Daoy (cell line): ENCODE measurements at places on chromosomes 4 and X. TPM values are rescaled to one million over a fixed set of nuclear protein-coding genes. Genes with fewer than 3 reads are reported as not detected.
A peak's percentile ranks its signal among the peaks of the same experiment; 100 is the strongest.

- DNase-seq, result peak; percentile 91
These were observed 3.4 kb downstream of the TFE3 start for GRCh38 chrX:49039598-49040375.

- DNase-seq, result peak; percentile 38
These were observed 15.2 kb upstream of the ANXA10 start for GRCh38 chr4:168076989-168077725.

DNA sequence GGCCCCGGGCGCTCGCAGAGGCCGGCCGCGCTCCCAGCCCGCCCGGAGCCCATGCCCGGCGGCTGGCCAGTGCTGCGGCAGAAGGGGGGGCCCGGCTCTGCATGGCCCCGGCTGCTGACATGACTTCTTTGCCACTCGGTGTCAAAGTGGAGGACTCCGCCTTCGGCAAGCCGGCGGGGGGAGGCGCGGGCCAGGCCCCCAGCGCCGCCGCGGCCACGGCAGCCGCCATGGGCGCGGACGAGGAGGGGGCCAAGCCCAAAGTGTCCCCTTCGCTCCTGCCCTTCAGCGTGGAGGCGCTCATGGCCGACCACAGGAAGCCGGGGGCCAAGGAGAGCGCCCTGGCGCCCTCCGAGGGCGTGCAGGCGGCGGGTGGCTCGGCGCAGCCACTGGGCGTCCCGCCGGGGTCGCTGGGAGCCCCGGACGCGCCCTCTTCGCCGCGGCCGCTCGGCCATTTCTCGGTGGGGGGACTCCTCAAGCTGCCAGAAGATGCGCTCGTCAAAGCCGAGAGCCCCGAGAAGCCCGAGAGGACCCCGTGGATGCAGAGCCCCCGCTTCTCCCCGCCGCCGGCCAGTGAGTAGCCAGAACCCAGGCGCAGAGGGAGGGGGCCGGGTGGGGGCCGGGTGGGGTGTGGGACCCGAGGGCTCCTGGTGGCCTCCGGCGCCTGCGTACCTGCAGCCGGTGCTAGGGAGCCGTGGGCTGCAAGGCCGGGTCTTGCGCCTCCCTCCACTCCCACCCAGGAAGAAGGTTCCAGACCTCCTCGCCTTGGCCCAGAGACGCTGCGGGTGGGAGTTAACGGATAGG lies 534 bp downstream of the MSX1 start:
- DNase-seq, result peak; percentile 48

GRCh38 chr4:123444290-123444731 lies 47.7 kb downstream of the SPRY1 start:
- no peak for DNase-seq

- DNase-seq, result peak; percentile 3
These were observed 121.7 kb downstream of the PDS5A start for GRCh38 chr4:39855909-39856512.

GRCh38 chr4:87680271-87680670 lies 30.2 kb downstream of the DMP1 start:
- DNase-seq, result no peak

DNA sequence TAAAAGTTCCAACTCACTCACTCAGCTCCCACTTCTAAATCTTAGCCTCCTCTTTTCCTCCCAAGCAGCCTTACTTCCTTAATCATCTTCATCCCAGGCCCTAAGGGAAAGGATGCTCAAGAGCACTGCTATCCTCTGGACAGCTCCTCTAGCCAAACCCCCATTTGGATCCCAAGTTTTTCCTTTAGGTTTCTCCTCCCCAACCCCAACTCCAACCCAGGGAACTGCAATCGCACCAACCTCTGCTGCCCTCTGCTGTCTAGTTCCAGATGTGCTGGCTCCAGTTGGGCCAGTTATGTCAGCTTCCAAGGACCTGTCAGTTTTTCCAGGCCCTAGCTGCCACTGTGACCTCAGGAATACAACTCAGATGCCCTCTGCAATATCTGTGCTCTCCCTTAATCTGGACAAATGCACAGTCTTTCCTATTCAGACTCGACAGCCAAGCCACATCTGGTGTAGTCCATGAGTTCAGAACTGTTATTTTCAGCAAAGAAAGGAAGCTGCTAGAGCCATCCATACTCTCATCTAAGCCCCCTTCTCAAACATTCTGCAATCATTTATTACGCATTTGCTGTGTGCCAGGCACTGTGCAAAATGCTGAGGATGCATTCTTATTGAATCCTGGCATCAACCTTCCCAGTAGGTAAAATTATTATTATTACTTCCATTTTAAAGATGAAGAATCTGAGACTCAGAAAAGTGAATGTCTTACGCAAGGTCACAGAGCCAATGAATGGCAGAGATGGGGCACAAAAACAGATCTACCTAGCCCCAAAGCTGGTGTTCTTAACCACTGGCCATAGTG lies 12.3 kb upstream of the XPNPEP2 start:
- peak; percentile 47 for DNase-seq

- no peak for DNase-seq
These were observed 548.9 kb downstream of the ARAP2 start for GRCh38 chr4:35695421-35695820.

- DNase-seq, result no peak
These were observed 367.3 kb downstream of the GRIA2 start for GRCh38 chr4:157587681-157588423.

- DNase-seq, result no peak
These were observed 1048.7 kb upstream of the PRKX start for GRCh38 chrX:4762196-4762595.

GRCh38 chr4:139522457-139522856 lies 33.6 kb downstream of the SETD7 start:
- DNase-seq, result no peak

Gene GLOD5
- total RNA-seq, result not detected in 2 replicates

Gene USP17L13
- not detected in 2 replicates for total RNA-seq

Gene TMEM35A
- total RNA-seq, result 0.48 TPM in 1 of 2 replicates, not detected in the other

Gene ARL13A
- not detected in 2 replicates for total RNA-seq

Gene SORBS2
- total RNA-seq, result 3.3 and 7.7 TPM in 2 replicates

Gene CPLX1
- not detected in 2 replicates for total RNA-seq

Gene CT45A3
- total RNA-seq, result 27.2 and 28.3 TPM in 2 replicates

Gene ADGRG4
- total RNA-seq, result not detected in 2 replicates

Gene ARX
- total RNA-seq, result not detected in 2 replicates
